ENCODE measurements at places on chromosomes 3 and 15.

DNA sequence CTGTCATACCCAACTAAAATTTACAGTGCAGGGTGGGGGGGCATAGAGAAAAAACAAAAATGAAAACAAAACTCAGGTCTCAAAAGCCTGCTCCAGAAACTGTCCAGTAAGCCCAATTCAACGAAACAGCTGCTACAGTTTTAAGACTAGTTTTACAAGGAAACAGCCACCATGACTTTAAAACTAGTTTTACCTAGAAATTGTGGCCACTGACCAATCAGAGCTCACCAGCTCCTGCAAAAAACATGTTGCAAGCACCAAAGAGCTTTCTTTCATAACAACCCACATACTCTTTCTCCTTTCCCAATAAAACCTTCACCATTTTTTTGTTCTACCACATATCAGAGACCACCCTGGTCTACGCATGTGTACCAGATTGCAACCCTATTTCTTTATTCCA lies 7.3 kb upstream of the CFAP91 start:
- H3K4me1 ChIP-seq, result no peaks in the 10 kb centered on the region
- H3K4me3 ChIP-seq, result no peak overlapping the region
- no peak for DNase-seq
- H3K27ac ChIP-seq, result no peak overlapping the region
- no peaks in the 10 kb centered on the region for H3K27me3 ChIP-seq

DNA sequence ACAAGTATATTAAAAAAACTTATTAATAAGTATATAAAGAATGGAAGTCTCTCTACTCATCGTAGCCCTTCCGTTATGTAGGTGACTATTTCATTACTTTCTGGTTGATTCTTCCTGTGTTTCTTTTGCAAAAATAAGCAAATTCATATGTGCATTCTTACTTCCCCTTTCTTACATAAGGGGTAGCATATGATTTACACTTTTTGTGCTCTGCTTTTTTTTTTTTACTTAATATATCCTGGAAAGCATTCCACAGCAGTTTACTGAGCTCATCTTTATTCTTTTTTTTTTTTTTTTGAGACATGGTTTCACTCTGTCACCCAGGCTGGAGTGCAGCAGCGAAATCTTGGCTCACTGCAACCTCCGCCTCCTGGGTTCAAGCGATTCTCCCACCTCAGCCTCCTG lies 12.9 kb downstream of the SCAMP5 start:
- H3K27ac ChIP-seq, result no peak overlapping the region
- DNase-seq, result no peak
- H3K27me3 ChIP-seq, result no peaks in the 10 kb centered on the region
- no peaks in the 10 kb centered on the region for H3K4me1 ChIP-seq

GRCh38 chr3:197139586-197139985 lies 110.0 kb upstream of the MELTF start:
- H3K4me1 ChIP-seq, result no peaks in the 10 kb centered on the region
- DNase-seq, result no peak
- H3K27ac ChIP-seq, result no peak overlapping the region
- H3K27me3 ChIP-seq, result no peaks in the 10 kb centered on the region
- H3K4me3 ChIP-seq, result no peak overlapping the region

DNA sequence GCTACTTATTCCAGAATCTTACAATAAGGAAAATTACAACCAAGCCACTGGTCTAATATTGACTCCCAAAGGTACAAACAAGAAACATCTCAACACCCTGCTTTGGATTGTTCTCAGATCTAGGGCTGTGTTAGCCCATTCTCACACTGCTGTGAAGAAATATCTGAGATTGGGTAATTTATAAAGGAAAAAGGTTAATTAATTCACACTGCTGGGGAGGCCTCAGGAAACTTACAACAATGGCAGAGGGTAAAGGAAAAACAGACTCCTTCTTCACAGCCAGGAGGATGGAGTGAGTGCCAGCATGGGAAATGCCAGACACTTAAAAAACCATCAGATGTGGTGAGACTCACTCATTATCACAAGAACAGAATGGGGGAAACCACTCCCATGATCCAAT lies 208.3 kb downstream of the ULK4 start:
- no peaks in the 10 kb centered on the region for H3K4me1 ChIP-seq
- no peak overlapping the region for H3K27ac ChIP-seq
- DNase-seq, result no peak
- no peaks in the 10 kb centered on the region for H3K36me3 ChIP-seq

DNA sequence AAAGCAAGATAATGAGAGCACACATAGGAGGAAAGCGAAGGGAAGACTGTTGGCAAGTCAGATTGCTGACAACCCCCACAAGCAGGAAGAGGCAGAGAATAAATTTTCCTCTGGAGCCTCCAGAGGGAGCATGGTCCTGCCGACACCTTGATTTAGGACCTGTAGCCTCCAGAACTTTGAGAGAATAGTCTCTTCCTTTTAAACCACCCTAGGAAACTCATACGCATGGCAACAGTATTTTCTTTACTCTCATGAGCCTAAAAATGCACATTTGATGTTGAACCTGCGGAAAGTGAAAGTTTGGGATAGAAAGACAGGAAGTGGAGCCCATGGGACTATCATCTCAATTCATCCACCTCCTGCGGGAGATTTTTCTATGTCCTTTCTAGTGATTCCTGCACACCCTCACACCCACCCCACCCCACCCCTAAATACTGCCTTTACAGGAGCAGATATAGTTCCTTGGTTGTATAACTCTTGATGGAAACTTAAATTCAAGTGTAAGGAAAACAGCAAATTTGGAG lies 116.7 kb upstream of the LPP start:
- peaks cover 62% of the 10 kb centered on the region for H3K4me1 ChIP-seq
- peak overlapping the region; percentile 14 for H3K4me3 ChIP-seq
- H3K27ac ChIP-seq, result peak overlapping the region; percentile 82
- no peaks in the 10 kb centered on the region for H3K36me3 ChIP-seq
- no peaks in the 10 kb centered on the region for H3K27me3 ChIP-seq

- no peak overlapping the region for H3K4me3 ChIP-seq
- DNase-seq, result no peak
- no peak overlapping the region for H3K27ac ChIP-seq
- no peaks in the 10 kb centered on the region for H3K27me3 ChIP-seq
- H3K36me3 ChIP-seq, result no peaks in the 10 kb centered on the region
Measured at GRCh38 chr3:197407526-197407925, 109.1 kb upstream of the DLG1 start.

DNA sequence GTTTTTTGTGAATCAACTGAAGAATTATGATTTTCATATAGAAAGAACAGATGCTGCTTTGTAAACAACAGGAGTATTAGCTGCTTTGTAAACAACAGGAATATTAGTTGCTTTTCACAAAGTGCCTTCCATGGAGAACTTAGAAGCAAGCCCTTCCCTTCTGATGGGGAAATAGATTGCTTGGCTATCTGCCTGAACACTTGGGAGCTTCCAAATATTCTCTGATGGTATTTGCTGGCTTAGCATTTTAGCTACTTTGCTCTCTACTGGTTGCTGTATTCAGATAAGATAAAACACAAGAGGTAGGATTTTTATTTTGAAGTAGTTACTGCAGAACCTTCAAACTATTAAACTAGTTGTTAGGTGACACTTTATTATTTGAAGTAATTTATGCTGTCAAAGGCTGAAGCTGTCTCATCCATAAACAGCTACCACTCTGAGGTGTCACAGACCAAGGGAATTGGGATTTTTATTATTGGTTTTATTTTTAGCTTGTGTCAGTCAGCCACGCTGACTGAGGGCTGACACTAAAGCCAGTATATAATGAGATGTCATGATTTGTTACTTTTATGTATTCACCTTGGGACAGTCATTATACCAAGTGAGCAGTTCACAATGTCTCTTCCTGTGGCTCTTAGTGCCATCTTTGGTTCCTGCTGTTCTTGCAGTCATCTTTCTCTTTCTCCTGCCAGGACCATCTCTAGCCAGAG lies 50.0 kb downstream of the ZIC1 start:
- no peak overlapping the region for H3K27ac ChIP-seq
- no peak overlapping the region for H3K4me3 ChIP-seq
- H3K4me1 ChIP-seq, result no peaks in the 10 kb centered on the region

- H3K36me3 ChIP-seq, result no peaks in the 10 kb centered on the region
- no peak overlapping the region for H3K4me3 ChIP-seq
- no peaks in the 10 kb centered on the region for H3K4me1 ChIP-seq
- no peak overlapping the region for H3K27ac ChIP-seq
- no peaks in the 10 kb centered on the region for H3K27me3 ChIP-seq
Measured at GRCh38 chr3:111591555-111591954, 3.6 kb downstream of the ZBED2 start.

GRCh38 chr3:113058188-113058587 lies 67.4 kb downstream of the GTPBP8 start:
- H3K36me3 ChIP-seq, result no peaks in the 10 kb centered on the region
- H3K27me3 ChIP-seq, result no peaks in the 10 kb centered on the region
- no peak for DNase-seq
- H3K4me1 ChIP-seq, result no peaks in the 10 kb centered on the region

- no peak overlapping the region for H3K27ac ChIP-seq
- H3K4me1 ChIP-seq, result 0 out of 2 replicates have a peak, but pooled peaks cover 3% of the 10 kb centered on the region
- H3K27me3 ChIP-seq, result no peaks in the 10 kb centered on the region
- DNase-seq, result no peak
- H3K36me3 ChIP-seq, result no peaks in the 10 kb centered on the region
Measured at GRCh38 chr15:58407236-58407775, 24.5 kb upstream of the LIPC start.

GRCh38 chr3:170473358-170473757 lies 54.7 kb downstream of the CLDN11 start:
- no peaks in the 10 kb centered on the region for H3K36me3 ChIP-seq
- DNase-seq, result no peak
- peaks cover 10% of the 10 kb centered on the region for H3K27me3 ChIP-seq

DNA sequence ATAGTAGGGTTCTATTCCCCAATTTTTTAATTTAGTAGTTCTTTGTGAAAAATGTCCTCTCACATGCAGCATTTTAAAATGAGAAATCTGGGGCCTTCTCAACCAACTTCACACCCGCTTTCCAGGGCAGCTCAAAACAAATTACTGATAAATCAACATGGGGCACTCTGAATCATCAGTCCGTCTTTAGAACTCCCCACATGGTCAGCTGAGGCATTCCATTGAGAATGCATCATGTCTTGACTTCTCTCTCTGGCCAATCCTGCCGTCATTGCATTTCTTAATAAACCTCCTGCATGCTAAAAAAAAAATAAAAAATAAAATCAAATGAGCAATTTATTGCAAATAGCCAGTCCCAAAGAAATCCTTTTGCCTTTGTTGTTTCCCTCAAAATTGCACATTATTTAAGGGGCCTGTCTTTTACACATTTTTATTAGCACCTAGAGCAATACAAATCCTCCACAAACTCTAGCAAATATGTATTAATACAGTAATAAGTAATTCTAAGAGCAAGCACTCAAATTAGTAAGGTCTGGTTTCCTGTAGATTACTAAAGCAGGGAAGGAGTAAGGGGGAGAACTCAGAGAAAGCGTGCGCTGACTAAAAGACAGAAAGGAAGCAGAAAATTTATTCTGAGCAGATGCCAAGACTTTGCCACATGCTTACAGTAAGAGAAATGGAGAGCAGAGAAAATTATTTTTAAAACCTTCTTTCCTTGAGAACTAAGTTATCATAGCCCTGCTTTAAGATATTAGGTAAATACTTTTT lies 175.7 kb downstream of the TNIK start:
- no peak overlapping the region for H3K27ac ChIP-seq
- no peaks in the 10 kb centered on the region for H3K4me1 ChIP-seq
- H3K36me3 ChIP-seq, result no peaks in the 10 kb centered on the region

GRCh38 chr3:186235554-186235953 lies 126.5 kb downstream of the DGKG start:
- no peak overlapping the region for H3K27ac ChIP-seq
- H3K4me1 ChIP-seq, result no peaks in the 10 kb centered on the region
- no peaks in the 10 kb centered on the region for H3K36me3 ChIP-seq
- no peak for DNase-seq
- H3K4me3 ChIP-seq, result no peak overlapping the region

DNA sequence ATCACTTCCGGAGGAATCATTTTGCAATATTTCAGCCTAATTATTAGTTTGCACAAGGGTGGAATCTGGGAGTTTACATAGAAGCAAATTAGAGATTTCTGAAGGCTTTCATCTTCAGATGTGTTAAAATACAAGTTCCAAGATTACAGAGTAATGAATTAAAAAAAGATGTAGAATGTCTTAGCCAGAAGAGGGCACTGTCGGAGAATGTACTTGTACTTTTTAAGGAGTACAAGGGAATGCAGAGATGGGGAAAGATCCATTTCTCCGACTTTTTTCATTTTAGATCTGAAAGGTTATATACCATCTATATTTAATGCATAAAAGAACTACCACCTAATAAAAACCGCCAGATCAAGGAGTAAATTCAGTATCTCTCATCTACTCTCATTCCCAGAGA lies 43.1 kb upstream of the WDR5B start:
- DNase-seq, result no peak
- H3K36me3 ChIP-seq, result peaks cover 54% of the 10 kb centered on the region
- H3K27ac ChIP-seq, result no peak overlapping the region
- H3K4me3 ChIP-seq, result no peak overlapping the region
- peaks cover 16% of the 10 kb centered on the region for H3K4me1 ChIP-seq

GRCh38 chr15:33586786-33587697 lies 276.3 kb downstream of the RYR3 start:
- no peaks in the 10 kb centered on the region for H3K4me1 ChIP-seq
- no peak overlapping the region for H3K4me3 ChIP-seq
- no peak for DNase-seq
- no peaks in the 10 kb centered on the region for H3K36me3 ChIP-seq
- no peaks in the 10 kb centered on the region for H3K27me3 ChIP-seq
- H3K27ac ChIP-seq, result no peak overlapping the region

DNA sequence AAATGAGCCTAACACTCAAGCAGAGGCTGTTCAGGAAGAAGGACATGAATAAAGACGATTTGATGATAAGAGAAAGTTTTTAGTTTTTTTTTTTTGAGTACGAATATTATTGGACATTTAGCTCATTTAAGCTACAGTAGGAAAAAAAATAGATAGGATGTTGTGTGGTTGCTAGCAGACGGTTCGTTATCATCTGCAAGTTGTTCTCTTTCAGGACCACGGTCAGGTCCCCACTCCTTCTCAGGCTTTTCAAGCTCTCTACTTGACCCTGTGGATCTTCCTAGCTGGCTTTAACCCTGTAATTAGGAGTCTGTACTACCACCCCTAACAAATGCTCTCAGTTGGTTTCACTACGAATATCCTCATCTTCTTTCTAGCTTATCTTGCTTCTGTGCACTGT lies 1.1 kb downstream of the KCNH8 start:
- no peaks in the 10 kb centered on the region for H3K36me3 ChIP-seq
- DNase-seq, result no peak
- H3K4me1 ChIP-seq, result no peaks in the 10 kb centered on the region
- no peak overlapping the region for H3K4me3 ChIP-seq
- H3K27me3 ChIP-seq, result peaks cover 6% of the 10 kb centered on the region
- no peak overlapping the region for H3K27ac ChIP-seq

GRCh38 chr3:129180461-129180860 lies 3.2 kb downstream of the CNBP start:
- no peak for DNase-seq
- no peaks in the 10 kb centered on the region for H3K27me3 ChIP-seq
- peaks cover 63% of the 10 kb centered on the region for H3K4me1 ChIP-seq
- no peak overlapping the region for H3K27ac ChIP-seq

DNA sequence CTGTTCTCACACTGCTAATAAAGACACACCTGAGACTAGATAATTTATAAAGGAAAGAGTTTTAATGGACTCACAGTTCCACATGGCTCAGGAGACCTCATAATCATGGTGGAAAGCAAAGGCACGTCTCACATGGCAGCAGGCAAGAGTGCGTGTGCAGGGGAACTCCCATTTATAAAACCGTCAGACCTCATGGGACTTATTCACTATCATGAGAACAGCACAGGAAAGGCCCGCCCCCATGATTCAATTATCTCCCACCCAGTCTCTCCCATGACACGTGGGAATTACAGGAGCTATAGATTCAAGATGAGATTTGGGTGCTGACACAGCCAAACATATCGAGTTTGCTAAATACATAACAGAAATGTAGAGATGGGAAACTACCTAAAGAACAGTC lies 39.5 kb upstream of the DGKG start:
- no peak for DNase-seq
- H3K4me3 ChIP-seq, result no peak overlapping the region
- no peaks in the 10 kb centered on the region for H3K36me3 ChIP-seq
- no peak overlapping the region for H3K27ac ChIP-seq
